Panc1 (cell line): ENCODE measurements at places on chromosomes 4 and X. TPM values are rescaled to one million over a fixed set of nuclear protein-coding genes. Genes with fewer than 3 reads are reported as not detected.

DNA sequence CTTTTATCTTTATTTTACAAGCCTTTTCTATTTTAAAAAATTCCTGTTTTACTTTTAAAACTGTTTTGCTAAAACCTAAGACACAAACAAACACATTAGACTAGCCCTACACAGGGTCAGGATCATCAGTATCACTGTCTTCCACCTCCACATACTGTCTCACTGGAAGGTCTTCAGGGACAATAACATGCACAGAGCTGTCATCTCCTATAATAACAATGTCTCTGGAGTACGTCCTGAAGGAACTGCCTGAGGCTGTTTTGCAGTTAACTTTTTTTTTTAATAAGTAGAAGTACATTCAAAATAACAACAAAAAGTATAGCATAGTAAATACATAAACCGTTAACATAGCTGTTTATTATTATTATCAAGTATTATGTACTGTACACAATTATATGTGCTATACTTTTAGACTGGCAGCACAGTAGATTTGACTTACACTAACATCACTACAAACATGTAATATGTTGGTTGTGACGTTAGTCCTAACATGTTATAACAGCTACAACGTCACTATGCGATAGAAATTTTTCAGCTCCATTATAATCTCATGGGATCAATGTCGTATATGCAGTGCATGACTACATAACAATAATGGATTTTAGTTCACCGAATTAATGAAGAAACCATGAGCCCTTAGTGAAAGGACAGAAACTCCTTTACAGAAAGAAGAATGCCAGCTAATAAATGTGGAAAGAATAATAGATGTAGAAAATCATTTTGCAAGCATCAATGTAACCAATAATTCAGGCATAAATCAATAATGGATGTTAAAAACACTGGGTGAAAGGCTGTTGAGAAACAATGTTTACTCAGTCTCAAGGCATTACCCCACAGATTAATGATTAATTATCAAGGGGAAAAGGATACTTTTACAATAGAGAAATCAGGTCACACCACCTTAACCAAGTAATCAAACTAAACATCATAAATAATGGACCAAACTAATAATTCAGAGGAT, 49.2 kb downstream of the FBXW7 start:
- no peak overlapping the region for H3K4me3 ChIP-seq
- no peaks in the 10 kb centered on the region for H3K36me3 ChIP-seq
- no peaks in the 10 kb centered on the region; the same call in 1 of the 2 replicates for H3K4me1 ChIP-seq
- H3K27ac ChIP-seq = no peak overlapping the region
- DNase-seq = no peak

DNA sequence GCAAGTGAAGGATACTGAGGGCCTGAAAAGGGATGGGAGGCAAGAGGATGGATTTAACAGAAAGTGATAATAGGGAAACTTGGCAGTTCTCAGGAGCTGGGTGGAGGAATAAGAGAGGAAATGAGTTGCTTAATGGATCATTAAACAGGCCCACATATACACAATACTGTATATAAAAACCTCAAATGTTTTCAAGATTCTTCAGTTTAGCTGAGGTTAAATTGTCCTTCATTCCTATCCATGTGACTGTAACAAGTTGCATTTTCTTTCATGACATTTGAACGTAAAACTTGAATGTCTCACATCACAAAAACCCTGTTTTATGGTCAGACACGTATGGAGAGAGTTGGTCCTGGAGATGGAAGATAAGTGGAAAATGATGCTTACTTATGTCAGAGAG, 76.5 kb upstream of the PLAC8 start:
- H3K4me3 ChIP-seq = no peak overlapping the region
- DNase-seq = no peak
- H3K27me3 ChIP-seq = no peaks in the 10 kb centered on the region
- H3K27ac ChIP-seq = peak overlapping the region; percentile 73; the same call in 1 of the 2 replicates
- no peaks in the 10 kb centered on the region for H3K36me3 ChIP-seq

DNA sequence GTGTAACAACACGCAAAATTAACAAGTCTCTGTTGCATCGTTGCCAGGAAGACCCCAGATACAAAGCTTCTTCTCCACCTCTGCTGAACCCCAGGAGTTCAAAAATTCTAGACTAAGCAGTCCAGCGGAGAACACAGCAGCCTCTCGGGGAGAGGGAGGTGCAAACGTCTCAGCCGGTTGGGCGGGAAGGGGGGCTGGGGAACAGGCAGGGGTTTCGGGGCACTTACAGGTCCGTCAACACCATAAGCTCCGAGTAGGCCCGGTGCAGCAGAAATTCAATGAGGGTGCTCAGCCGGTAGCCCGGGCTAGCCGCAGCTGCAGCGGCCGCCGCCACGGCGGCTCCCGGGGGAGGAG, 394 bp downstream of the MED14 start:
- no peak for DNase-seq
- H3K4me1 ChIP-seq = peaks cover 6% of the 10 kb centered on the region; the same call in 1 of the 2 replicates
- no peaks in the 10 kb centered on the region for H3K36me3 ChIP-seq
- peak overlapping the region; percentile 57 for H3K4me3 ChIP-seq
- no peaks in the 10 kb centered on the region for H3K27me3 ChIP-seq

- no peaks in the 10 kb centered on the region for H3K36me3 ChIP-seq
- DNase-seq = no peak
- H3K27me3 ChIP-seq = no peaks in the 10 kb centered on the region
- H3K4me1 ChIP-seq = no peaks in the 10 kb centered on the region; the same call in 1 of the 2 replicates
- no peak overlapping the region for H3K4me3 ChIP-seq
- H3K27ac ChIP-seq = no peak overlapping the region
Observed at GRCh38 chr4:114043116-114043515, 63.7 kb upstream of the ARSJ start.

GRCh38 chr4:48090621-48091020, 43.4 kb downstream of the TXK start:
- H3K27me3 ChIP-seq = peaks cover 2% of the 10 kb centered on the region; the same call in 1 of the 2 replicates
- no peak overlapping the region for H3K27ac ChIP-seq
- no peaks in the 10 kb centered on the region for H3K4me1 ChIP-seq
- no peaks in the 10 kb centered on the region for H3K36me3 ChIP-seq

- H3K27me3 ChIP-seq = no peaks in the 10 kb centered on the region
- H3K4me3 ChIP-seq = no peak overlapping the region
- H3K4me1 ChIP-seq = peaks cover 16% of the 10 kb centered on the region
- no peak for DNase-seq
Observed at GRCh38 chr4:122861172-122861943, 34.7 kb downstream of the FGF2 start.

DNA sequence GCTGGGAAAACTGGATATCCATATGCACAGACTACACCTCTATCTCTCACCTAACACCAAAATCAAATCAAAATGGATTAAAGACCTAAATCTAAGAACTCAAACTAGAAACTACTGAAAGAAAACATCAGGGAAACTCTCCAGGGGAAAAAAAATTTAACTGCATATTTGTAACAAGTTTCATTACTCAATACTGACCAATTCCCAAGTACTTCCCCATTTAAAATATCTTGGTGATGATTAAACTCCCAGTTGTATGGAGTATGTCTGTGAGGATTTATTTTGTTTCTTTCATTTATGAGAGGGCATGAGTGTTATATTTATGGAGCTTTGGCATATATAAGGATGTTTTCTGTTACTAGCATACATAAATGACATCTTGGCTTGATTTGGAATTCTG, 112.3 kb upstream of the IL15 start:
- H3K27me3 ChIP-seq = no peaks in the 10 kb centered on the region
- DNase-seq = no peak
- no peak overlapping the region for H3K4me3 ChIP-seq
- no peaks in the 10 kb centered on the region for H3K36me3 ChIP-seq
- H3K4me1 ChIP-seq = no peaks in the 10 kb centered on the region

- H3K27me3 ChIP-seq = no peaks in the 10 kb centered on the region; the same call in 1 of the 2 replicates
- H3K27ac ChIP-seq = no peak overlapping the region
- H3K4me3 ChIP-seq = no peak overlapping the region
- H3K4me1 ChIP-seq = no peaks in the 10 kb centered on the region
- no peak for DNase-seq
Observed at GRCh38 chr4:41532882-41533281, 5.1 kb upstream of the LIMCH1 start.

- H3K27ac ChIP-seq = no peak overlapping the region
- no peaks in the 10 kb centered on the region for H3K36me3 ChIP-seq
- no peak for DNase-seq
- no peak overlapping the region for H3K4me3 ChIP-seq
- no peaks in the 10 kb centered on the region for H3K4me1 ChIP-seq
Observed at GRCh38 chr4:3860913-3861636, 94.9 kb downstream of the ADRA2C start.

GRCh38 chrX:148664995-148665394, 164.6 kb downstream of the AFF2 start:
- H3K27me3 ChIP-seq = no peaks in the 10 kb centered on the region
- no peak overlapping the region for H3K4me3 ChIP-seq
- DNase-seq = no peak

GRCh38 chrX:12548341-12548740, 242.9 kb upstream of the PRPS2 start:
- no peak for DNase-seq
- no peaks in the 10 kb centered on the region for H3K36me3 ChIP-seq
- no peaks in the 10 kb centered on the region for H3K4me1 ChIP-seq

- no peaks in the 10 kb centered on the region for H3K36me3 ChIP-seq
- H3K4me3 ChIP-seq = no peak overlapping the region
- no peak for DNase-seq
Observed at GRCh38 chrX:28802625-28803024, 215.4 kb downstream of the IL1RAPL1 start.

DNA sequence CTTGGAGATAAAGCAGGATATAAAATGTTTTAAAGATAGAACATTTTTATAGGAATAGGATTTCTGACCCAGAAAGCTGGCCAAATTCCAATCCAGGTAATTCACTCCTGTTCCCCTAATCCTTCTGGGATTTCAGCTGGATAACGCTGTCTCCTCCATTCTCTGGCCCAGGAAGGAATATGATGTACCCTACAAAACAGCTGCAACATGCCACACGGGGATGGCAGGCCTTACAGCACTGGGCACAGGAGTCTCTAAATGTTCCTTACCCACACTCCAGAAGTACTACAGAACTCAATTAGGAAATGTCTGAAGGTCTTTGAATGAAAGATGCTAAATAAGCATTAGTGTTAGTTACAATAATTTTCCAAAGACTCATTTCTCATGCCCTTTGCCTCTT, 15.8 kb downstream of the CAMK2D start:
- no peaks in the 10 kb centered on the region; the same call in 1 of the 2 replicates for H3K36me3 ChIP-seq
- H3K4me1 ChIP-seq = no peaks in the 10 kb centered on the region
- no peak for DNase-seq

- H3K27ac ChIP-seq = no peak overlapping the region
- no peaks in the 10 kb centered on the region for H3K27me3 ChIP-seq
- no peaks in the 10 kb centered on the region for H3K4me1 ChIP-seq
- no peak overlapping the region for H3K4me3 ChIP-seq
- no peak for DNase-seq
- H3K36me3 ChIP-seq = no peaks in the 10 kb centered on the region
Observed at GRCh38 chr4:21901281-21901680, 47.3 kb downstream of the KCNIP4 start.

DNA sequence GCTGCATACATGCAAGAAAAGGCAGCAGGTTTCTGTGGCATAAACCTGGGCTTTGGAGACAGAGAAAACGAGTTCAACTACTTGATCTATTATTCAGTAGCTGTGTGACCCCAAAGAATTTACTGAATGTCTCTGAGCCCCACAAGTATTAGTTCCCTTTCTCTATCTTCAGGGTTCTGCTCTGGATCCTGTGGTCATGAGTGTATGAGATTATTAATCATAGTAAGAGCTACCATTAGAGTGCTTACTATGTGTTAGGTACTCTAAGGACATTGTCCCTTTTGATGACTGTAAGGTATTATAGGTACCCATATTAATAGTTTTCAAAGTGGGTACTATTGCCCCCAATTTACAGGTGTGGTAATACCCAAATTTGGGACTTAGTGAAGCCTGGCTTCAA, 5.5 kb downstream of the TEX13D start:
- no peak overlapping the region for H3K4me3 ChIP-seq
- no peaks in the 10 kb centered on the region for H3K4me1 ChIP-seq
- DNase-seq = no peak
- no peaks in the 10 kb centered on the region for H3K36me3 ChIP-seq
- H3K27me3 ChIP-seq = no peaks in the 10 kb centered on the region

- H3K27me3 ChIP-seq = no peaks in the 10 kb centered on the region
- H3K4me1 ChIP-seq = no peaks in the 10 kb centered on the region
- no peak for DNase-seq
- no peak overlapping the region for H3K27ac ChIP-seq
Observed at GRCh38 chrX:71458866-71459265, 74.0 kb upstream of the OGT start.

DNA sequence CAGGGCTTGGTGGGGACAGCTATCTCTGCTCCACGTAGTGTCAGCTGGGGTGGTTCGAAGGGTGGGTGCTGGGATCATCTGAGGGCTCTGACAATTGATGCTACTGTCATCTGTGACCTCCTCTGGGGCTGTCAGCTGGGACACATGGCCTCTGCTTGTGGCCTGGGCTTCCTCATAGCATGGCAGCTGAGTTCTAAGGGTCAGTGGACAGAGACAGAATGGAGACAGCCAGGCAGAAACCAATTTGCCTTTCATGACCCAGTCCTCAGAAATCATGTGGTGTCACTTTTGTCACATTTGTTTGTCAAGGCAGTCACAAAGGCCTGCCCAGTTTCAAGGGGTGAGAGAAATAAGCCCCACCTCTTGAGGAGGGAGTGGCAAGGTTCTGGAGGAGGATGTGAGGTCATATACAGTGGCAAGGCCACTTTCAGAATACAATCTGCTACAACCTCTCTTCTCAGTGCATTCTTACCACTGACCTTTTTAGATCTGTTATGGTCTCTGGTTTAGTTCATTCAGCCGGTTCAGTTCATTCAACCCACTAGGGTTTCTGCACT, 103.6 kb upstream of the BCOR start:
- no peaks in the 10 kb centered on the region for H3K27me3 ChIP-seq
- H3K27ac ChIP-seq = no peak overlapping the region
- no peak overlapping the region for H3K4me3 ChIP-seq
- H3K4me1 ChIP-seq = no peaks in the 10 kb centered on the region

- no peak for DNase-seq
- no peaks in the 10 kb centered on the region for H3K36me3 ChIP-seq
- H3K4me3 ChIP-seq = no peak overlapping the region
- no peaks in the 10 kb centered on the region for H3K4me1 ChIP-seq
Observed at GRCh38 chr4:184911310-184911709, 85.5 kb upstream of the ACSL1 start.

DNA sequence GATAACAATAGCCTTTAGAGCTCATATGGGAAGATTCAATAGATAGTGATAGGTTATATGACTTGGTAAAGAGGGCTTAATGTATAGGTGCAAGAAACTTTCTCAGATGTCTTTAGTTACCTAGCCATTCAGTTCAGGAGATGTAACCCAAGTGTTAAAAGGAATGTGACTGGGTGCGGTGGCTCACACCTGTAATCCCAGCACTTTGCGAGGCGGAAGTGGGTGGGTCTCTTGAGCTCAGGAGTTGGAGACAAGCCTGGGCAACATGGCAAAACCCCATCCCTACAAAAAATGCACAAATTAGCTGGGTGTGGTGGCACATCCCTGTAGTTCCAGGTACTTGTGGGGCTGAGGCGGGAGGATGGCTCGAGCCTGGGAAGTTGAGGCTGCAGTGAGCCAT, 7.9 kb downstream of the TET2 start:
- no peaks in the 10 kb centered on the region for H3K36me3 ChIP-seq
- no peaks in the 10 kb centered on the region for H3K4me1 ChIP-seq
- no peaks in the 10 kb centered on the region for H3K27me3 ChIP-seq
- H3K4me3 ChIP-seq = no peak overlapping the region
- no peak for DNase-seq

Gene FHDC1
- total RNA-seq = 0.21 TPM

Gene ASB12
- total RNA-seq = not detected

Gene ELF4
- total RNA-seq = 48.0 TPM

Gene TMEM271
- total RNA-seq = not detected
